ENCODE measurements at places on chromosomes 3 and 15. TPM values are rescaled to one million over a fixed set of nuclear protein-coding genes. Genes with fewer than 3 reads are reported as not detected.

Gene TXNRD3
- total RNA-seq: 6.9 TPM

Gene SPESP1
- 9.8 TPM for total RNA-seq

Gene DALRD3
- total RNA-seq: 47.7 TPM

Gene MESP2
- total RNA-seq: 0.66 TPM

Gene AMT
- total RNA-seq: 0.52 TPM

Gene UBXN7
- total RNA-seq: 30.6 TPM

Gene SKOR1
- 0.17 TPM for total RNA-seq

Gene TMEM108
- total RNA-seq: not detected

Gene IGSF10
- total RNA-seq: 2.4 TPM

Gene TRPM1
- total RNA-seq: not detected

Gene PLSCR5
- total RNA-seq: not detected

Gene ARPP21
- total RNA-seq: 2.4 TPM

Gene NDN
- 66.9 TPM for total RNA-seq

Gene PTPRG
- 72.5 TPM for total RNA-seq

Gene COL8A1
- total RNA-seq: 133 TPM

Gene SV2B
- under 0.01 TPM for total RNA-seq

Gene FGF12
- total RNA-seq: 0.07 TPM

Gene LRRC31
- total RNA-seq: not detected

Gene SLC12A1
- total RNA-seq: not detected

Gene SSUH2
- total RNA-seq: not detected

Gene TM4SF4
- total RNA-seq: 2.4 TPM

Gene PCLAF
- 18.4 TPM for total RNA-seq

Gene PRKCD
- 9.7 TPM for total RNA-seq

Gene ALDH1L1
- 0.96 TPM for total RNA-seq

Gene UBA3
- 64.4 TPM for total RNA-seq

Gene HTR3E
- total RNA-seq: not detected

Gene MRPS22
- total RNA-seq: 31.9 TPM

Gene ITPKA
- 0.91 TPM for total RNA-seq

Gene ROPN1
- not detected for total RNA-seq

Gene HIGD2B
- total RNA-seq: not detected

Gene TRH
- 0.20 TPM for total RNA-seq

Gene PIGZ
- total RNA-seq: 3.4 TPM

Gene CDHR4
- 0.07 TPM for total RNA-seq

Gene PDIA5
- 77.5 TPM for total RNA-seq

Gene ADGRG7
- not detected for total RNA-seq

Gene DMXL2
- 29.5 TPM for total RNA-seq

Gene PPP2R3A
- 9.6 TPM for total RNA-seq

Gene CCNB2
- total RNA-seq: 11.1 TPM

Gene POLQ
- 1.3 TPM for total RNA-seq

Gene TMEM207
- not detected for total RNA-seq

Gene SERP1
- total RNA-seq: 171 TPM

Gene ST6GAL1
- total RNA-seq: 22.6 TPM

Gene SH3BP5
- 21.7 TPM for total RNA-seq

Gene PLXND1
- 316 TPM for total RNA-seq

Gene HRG
- not detected for total RNA-seq

Gene VIPR1
- total RNA-seq: 2.2 TPM

Gene SCN10A
- under 0.01 TPM for total RNA-seq

Gene GABRB3
- 1.3 TPM for total RNA-seq

Gene GABRR3
- not detected for total RNA-seq

Gene CYP1A2
- total RNA-seq: not detected

Gene GADL1
- total RNA-seq: not detected

Gene ACKR2
- total RNA-seq: 0.40 TPM

Gene CLSTN2
- 1.6 TPM for total RNA-seq

Gene SCN11A
- under 0.01 TPM for total RNA-seq

Gene PTPN23
- 37.2 TPM for total RNA-seq

Gene PLCD1
- 39.2 TPM for total RNA-seq

Gene FMN1
- 2.5 TPM for total RNA-seq

Gene ITGA11
- 190 TPM for total RNA-seq

Gene LYZL4
- not detected for total RNA-seq

Gene ZFYVE19
- total RNA-seq: 17.8 TPM

All from smooth muscle cell of the pulmonary artery (primary cell).